T-helper 17 cell (primary cell): ENCODE measurements at places on chromosomes 5 and 9.

DNA sequence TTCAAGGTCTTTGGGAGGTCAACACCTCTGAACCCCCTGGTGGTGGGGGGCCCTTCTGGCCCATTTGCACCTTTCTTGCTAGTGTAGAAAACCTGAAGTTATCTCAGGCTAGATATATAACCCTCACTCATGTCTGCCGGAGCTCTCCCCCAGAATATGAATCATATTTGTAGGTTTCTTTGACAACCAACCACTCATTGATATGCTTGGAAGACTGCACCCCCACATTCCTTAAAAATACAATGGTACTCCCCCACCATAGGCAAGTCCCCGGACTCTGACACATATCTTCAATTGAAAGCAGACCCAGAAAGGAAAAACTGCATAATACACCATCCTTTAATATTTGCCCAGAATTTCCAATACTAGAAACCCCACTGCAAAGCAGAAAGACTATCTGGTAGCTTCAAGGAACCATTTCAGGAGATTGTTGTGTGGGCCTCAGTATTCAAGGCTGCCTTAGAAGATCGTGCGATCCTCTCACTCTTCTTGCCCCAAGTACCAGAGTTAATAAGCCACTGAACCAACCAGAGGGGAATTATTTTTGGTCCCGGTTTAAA, 978 bp upstream of the UBE2B start:
- no peak for DNase-seq

DNA sequence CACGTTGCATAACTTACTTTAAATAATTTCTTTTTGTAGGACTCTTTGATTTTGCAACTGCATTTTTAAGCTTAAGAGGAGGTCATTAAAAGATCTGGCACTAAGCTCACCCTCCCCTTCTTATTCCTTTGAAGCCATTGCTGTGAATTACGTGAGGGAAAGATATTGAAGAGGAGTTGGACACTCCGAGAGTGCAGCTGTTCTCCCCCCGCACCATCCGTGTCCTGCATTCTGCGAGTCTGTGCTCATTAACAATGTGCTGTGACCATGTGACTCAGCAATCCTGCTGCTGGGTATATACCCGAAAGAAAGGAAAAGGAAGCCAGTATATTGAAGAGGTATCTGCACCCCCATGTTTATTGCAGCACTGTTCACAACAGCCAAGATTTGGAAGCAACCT, 40.0 kb downstream of the NXNL2 start:
- DNase-seq = no peak

- DNase-seq = no peak
These were observed 183.9 kb downstream of the C9orf50 start for GRCh38 chr9:129436751-129437625.

DNA sequence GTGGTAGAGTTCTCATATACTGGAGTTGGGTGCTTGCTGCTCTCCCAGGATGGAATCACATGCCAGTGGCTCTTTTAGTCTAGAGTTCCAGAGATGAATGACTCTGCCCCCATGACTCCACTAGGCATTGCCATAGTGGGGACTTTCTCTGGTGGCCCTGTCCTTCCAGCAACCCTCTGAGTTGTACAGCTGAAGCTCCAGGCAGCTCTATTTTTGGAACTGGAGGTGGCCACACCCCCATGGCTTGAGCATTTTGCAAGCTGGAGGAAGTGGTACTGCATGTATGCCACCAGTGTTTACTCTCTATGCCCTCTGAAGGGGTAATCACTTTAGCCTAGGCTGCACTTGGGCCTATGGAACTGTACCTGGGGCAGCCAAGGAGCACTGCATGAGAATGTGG, 112.6 kb downstream of the RANBP17 start:
- no peak for DNase-seq

DNA sequence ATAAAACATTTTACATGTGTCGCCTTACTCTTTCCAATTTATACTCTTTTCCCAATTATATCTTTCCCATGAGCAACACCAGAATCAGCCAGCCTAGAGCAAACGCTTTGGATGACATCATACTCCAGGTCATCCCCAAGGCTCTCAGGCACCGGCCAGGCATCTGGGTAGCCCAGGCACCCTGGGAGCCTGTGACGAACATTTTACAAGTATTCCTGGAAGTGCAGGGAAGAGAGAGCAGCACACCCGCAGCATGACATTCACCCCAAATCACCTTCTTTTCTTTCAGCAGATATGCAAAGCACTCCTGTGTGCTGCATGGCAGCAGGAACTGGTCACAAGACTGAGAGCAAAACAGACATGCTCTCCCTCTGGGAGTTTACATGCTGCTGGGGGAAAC, 75.7 kb upstream of the SMIM23 start:
- no peak for DNase-seq

- no peak for DNase-seq
These were observed 39.1 kb upstream of the C5orf63 start for GRCh38 chr5:127112347-127112864.

- no peak for DNase-seq
These were observed 6.4 kb upstream of the EEIG1 start for GRCh38 chr9:127987103-127987614.

DNA sequence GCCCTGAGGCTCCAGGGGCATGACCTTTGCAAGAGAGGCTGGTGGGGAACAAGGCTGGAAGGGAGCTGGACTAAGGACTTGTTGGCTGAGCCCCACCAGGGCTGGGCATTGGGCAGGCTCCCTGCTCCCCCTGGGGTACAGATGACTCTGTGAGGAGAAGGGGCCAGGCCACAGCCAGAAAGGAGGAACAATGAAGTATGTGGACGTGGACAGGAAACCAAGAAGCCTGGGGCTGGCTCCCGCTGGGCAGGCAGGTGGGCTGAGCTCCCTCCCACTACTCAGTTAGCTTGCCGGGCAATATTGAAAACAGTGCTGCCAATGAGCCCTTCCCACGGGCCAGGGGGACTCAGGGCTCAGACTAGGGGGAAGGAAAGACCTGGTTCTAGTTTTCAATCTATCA, 66.1 kb upstream of the SPTLC1 start:
- DNase-seq = no peak

GRCh38 chr5:63249960-63250359, 671.3 kb downstream of the LRRC70 start:
- no peak for DNase-seq

GRCh38 chr5:5146530-5147160, 6.5 kb downstream of the ADAMTS16 start:
- no peak for DNase-seq

GRCh38 chr5:96084874-96085506, 123.3 kb upstream of the ELL2 start:
- no peak for DNase-seq

- no peak for DNase-seq
These were observed 163.6 kb upstream of the SEMA6A start for GRCh38 chr5:116738239-116738614.

- DNase-seq = no peak
These were observed 15.3 kb downstream of the MYMK start for GRCh38 chr9:133509179-133510083.
